Suppressor macrophage (primary cell): ENCODE measurements at places on chromosomes 11 and 22.

- DNase-seq = no peak
These were observed 15.8 kb downstream of the VPS37C start for GRCh38 chr11:61145228-61146005.

- DNase-seq = peak; percentile 41
These were observed 34.9 kb downstream of the RPL27A start for GRCh38 chr11:8717544-8717875.

GRCh38 chr11:1892116-1892515 lies 421 bp upstream of the PRR33 start:
- DNase-seq = no peak

DNA sequence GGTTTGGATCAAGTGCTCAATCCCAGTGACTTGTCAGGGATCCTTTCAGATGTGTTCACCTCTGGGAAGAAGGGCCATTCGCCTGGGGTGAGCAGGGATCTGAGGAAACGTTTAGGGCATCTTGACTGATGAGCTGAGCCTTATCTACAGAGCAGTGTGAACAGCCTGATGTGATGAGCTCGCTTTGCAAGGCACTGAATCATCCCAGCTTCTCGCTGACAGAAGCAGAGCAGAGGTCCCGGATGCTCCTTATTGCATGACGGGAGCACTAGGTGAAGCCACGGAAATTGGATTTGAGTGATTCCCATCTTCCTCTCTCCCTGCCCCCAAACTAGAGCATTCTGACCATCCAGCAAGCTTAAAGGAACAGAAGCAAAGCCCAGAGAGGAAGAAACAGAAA lies 46.5 kb downstream of the SEZ6L start:
- no peak for DNase-seq

DNA sequence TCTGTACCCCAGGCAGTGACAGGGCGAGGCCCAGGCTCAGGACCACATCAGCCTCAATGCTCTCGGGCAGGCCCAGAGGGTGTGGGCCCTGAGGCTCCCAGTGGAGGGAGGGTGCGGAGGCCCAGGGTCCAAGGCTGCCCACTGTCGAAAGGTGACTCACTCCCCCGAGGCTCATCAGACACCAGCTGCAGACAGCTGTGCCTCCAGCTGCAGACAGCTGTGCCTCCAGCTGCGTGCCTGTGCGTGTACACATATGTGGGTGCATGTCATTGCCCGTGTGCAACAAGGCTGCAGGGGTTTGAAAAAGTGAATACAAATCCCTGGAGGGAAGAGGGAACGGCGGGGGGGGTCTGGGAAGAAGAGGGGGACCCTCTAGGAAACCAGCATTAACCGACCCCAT lies 134.3 kb downstream of the BRD1 start:
- no peak for DNase-seq

GRCh38 chr11:856397-856796 lies 13.7 kb downstream of the TSPAN4 start:
- no peak for DNase-seq

GRCh38 chr11:62505059-62505439 lies 41.6 kb downstream of the AHNAK start:
- no peak for DNase-seq

DNA sequence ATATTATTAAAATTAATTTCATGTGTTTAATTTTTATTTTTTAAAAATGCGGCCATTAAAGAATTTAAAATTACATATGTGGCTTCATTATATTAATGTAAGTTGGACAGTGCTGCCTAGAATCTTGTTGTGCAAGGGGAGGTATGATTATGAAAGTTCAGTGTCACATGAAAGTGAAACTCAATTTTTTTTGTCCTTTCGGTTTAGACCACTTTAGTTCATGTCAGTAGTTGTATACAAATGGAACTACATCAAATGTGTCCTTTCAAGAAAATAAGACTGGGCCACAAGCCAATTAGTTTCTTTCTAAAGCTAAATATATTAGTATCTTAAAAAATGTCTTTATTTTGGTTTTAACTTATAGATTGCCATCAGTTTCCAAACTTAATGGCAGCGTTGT lies 35.7 kb downstream of the TBCEL start:
- peak; percentile 38 for DNase-seq

DNA sequence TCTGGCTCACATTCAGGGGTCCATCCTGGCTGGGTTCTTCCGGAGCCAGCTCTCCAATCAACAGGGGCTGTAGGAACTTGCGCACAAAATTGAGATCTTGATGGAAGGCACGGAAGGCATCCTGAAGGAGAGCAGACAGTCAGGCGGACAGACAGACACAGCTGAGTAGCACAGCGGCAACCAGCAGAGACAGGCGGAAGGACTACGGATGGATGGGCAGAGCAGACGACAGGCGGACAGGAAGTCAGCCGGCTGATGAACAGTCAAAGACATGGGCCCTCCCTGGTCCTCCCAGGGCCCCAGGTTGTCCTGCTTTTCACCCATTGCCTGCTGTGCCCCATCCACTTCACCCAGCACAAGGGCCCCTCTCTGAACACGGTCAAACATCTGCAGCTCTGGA lies 11.3 kb downstream of the FADS3 start:
- DNase-seq = no peak

DNA sequence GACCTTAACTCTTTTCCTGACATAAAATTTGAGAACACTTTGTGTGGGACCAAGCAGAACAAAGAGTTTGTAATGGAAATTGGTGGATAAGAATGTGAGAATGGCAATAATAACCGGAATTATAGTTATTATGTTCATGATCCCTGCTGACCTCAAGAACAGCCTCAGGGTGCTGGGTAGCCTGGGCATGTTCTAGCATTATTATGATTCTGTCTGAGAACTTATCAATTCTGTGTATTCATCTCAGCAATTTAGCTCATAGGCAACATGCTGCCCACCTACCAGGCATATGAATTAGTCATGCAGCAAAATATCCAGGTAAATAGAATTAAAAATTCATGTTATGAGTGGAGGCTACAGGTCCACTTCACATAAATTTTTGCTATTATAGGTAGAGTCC lies 61.9 kb downstream of the CTSC start:
- DNase-seq = no peak
